ENCODE measurements at places on chromosomes 3 and 15.
A peak's percentile ranks its signal among the peaks of the same experiment; 100 is the strongest.

- DNase-seq, result peak; percentile 59
Observed at GRCh38 chr15:59247364-59247763, 40.7 kb downstream of the LDHAL6B start.

GRCh38 chr3:17088602-17089313 lies 204.0 kb downstream of the PLCL2 start:
- DNase-seq, result no peak

GRCh38 chr15:36050899-36051298 lies 504.9 kb upstream of the DPH6 start:
- no peak for DNase-seq

DNA sequence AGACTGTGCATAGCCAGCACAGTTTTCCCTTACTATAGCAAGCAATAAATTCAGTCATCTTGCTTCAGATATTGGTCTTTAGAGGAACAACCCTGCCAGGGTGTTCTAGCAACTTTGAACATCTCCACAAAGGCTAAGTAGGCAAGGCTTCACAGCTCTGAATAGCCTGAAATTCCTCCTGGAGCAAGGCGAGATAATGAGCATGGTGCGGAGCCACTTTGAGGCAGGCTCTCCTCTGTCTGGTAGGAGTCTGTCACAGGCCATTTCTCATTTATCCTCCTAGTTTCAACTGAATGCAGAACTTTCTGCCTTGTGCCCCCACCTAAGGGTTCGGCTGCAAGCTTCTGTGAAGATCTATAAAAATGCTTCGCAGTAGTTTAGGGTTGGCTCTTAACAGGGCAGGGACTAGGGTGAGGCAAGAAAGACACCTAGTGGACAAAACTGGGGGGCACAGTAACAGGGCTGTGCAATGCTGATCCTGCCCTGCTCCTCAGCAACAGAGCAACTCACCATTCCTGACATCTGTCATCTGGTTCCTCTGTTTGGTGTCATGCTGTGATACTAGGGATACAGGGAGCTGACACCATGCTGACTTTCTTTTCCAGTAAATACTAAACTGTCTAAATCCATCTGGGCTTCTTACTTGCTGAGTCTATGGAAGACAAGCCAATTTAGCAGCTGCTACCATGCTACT lies 16.6 kb upstream of the EHHADH start:
- peak; percentile 78 for DNase-seq

- no peak for DNase-seq
Observed at GRCh38 chr3:133924041-133924440, 28.4 kb upstream of the RAB6B start.

DNA sequence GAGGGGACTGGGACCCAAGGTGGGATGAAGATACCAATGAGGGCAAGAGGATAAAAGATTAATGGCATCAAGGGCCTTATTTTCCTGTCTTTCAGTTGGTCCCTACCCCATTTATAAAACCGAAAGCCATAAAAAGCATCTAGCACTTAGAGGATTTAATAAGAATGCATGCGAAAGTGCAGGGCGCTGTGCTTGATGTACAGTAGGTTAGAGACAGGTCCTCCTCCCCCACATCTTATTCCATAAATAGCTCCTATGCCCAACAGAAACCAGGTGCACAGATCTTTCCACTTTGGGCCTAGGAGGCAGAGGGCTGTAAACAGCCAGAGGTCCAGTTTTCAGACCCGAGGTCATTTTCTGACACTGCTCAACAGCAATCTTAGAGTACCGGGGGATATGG lies 1.2 kb downstream of the LPCAT4 start:
- DNase-seq, result no peak

GRCh38 chr3:123632161-123632655 lies 47.4 kb upstream of the HACD2 start:
- peak; percentile 58 for DNase-seq

Data from AG20443 (cell line).